ENCODE measurements at places on chromosomes 13 and 19.

DNA sequence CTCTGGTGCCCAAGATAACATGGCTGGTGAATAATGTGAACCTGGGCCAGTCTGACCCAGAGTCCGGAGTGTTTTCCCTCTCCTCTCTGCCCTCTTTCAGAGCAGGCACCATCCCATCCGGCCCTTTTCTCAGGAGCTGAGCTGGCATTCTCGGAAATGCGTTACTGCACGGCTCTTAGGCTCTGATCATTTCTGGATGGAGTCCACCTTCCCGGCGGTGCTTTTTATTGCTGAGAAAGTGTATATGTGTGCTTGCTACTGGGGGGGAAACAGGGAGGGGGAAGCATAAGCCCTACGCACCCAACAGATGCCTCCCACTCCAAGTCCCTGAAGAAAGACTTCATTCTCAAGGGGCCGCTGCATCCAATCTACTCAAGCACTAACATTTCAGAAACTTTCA, 6.6 kb downstream of the CACNA1A start:
- DNase-seq: no peak

DNA sequence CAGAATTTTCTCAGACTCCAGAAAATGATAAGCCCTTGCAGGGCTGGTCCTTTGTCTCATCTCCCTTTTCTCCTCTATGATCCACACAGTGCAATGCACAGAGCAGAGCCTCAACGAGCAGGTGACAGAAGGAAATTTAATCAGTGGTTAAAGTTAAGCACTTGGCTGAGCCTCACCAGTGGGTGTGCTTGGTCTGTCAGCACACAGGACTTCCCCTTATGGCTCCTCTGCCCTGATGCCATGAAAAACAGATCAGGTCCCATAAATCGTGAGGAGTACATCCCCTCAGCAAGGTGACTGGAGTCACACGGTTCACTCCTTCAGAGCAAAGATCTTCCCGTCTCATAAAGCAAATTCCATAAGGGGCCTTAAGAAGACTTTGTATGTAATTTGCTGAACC, 818.2 kb downstream of the UQCRFS1 start:
- no peak for DNase-seq

- DNase-seq: no peak
Observed at GRCh38 chr13:75469047-75469446, 12.9 kb downstream of the TBC1D4 start.

DNA sequence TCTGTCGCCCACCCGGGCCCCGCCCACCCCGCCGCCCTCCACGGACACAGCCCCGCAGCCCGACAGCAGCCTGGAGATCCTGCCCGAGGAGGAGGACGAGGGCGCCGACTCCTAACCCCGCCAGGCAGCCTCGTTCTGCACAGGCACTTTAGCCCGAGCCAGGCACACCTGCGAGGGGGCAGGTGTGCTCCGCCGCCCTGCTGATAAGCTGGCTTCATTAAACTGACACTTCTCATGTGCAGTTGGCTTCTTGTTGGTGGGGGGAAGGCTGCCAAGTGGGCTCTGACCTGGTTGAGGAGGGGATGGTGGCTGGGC, 8.2 kb downstream of the IL4I1 start:
- no peak for DNase-seq

- DNase-seq: no peak
Observed at GRCh38 chr19:12801466-12802266, at the start of the genes PRDX2 and THSD8. Gene PRDX2 (minus strand): TSS chr19:12801800. CDS start chr19:12801261, 539 bp downstream. Gene THSD8 (plus strand): TSS chr19:12802069. CDS start chr19:12802072, 3 bp downstream.

DNA sequence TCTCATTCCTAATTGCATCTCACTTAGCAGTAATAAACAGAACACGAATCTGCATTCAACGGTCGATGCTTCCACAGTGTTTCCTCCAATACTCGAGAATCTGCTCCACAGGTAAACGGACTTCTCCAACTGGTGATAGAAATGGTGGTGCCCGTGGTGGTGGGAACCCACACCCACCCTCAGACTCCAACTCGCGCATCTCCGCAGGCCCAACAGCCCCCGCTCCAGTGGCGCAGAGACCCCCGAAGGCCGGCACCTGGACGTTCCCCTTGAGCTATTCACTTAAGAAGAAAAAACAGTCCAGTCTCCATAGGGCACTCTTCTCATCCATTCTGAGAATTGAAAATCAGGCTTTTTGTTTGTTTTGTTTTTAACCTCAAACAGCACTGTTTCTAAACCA, 13.8 kb upstream of the RASA3 start:
- no peak for DNase-seq

GRCh38 chr13:91112201-91112923, 235.1 kb upstream of the MIR17HG start:
- no peak for DNase-seq

- DNase-seq: no peak
Observed at GRCh38 chr19:15702534-15702930, 25.3 kb upstream of the OR10H2 start.

DNA sequence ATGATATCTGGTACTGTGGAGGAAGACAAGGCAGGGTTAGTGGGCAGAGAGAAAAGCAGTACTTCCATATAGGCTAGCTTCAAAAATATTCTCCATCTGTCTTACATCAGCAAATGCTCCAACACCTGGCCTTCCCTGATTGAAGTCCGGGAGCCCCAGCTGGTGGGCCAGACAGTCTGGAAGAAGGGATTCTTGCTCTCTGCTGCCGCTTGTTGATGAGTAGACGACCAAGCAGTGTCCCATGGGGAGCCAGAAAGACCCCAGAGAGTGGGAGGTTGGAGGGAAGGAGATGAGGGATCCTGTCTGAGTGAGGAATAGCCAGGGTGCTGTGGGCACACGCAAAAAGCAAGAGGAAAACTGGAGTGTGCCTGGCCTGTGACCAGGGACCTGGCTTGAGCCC, 95.1 kb downstream of the ATP8A2 start:
- no peak for DNase-seq

DNA sequence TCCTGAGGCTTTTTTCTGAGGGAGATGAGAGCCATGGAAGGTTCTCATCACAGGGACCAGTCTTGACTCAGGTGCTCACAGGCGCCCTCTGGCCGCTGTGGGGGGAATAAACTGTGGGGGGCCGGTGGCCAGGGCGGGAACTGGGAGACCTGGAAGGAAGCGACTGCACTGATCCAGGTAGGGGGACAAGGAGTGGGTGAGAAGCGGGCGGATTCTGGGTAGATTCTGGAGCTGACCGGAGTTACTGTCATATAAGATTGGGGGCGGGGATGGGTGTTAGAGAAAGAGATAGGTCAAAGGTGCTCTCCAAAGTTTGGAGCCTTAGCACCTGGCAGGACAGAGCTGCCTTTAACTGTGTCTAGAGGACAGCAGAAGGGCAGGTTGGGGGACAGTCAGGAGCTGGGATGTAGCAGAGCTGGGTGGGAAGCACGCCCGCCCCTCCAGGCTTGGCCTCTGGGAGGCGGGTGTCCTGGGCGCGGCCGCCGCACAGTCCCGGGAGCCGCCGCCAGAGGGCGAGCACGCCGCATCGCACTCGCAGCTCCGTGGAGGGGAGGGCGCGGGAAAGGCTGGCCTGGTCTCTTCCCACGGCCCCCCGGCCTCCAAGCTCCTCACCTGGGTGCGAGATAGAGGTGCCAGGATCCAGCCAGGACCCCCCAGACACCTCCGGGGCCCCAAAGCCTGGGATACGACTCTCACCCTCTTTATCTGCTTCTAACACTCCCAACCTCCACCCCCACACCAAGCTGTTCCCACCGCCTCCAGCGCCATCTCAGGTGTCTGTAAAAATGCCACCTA, 4.2 kb upstream of the DAND5 start:
- DNase-seq: no peak

- DNase-seq: no peak
Observed at GRCh38 chr13:93147946-93148345, 78.7 kb upstream of the GPC6 start.

DNA sequence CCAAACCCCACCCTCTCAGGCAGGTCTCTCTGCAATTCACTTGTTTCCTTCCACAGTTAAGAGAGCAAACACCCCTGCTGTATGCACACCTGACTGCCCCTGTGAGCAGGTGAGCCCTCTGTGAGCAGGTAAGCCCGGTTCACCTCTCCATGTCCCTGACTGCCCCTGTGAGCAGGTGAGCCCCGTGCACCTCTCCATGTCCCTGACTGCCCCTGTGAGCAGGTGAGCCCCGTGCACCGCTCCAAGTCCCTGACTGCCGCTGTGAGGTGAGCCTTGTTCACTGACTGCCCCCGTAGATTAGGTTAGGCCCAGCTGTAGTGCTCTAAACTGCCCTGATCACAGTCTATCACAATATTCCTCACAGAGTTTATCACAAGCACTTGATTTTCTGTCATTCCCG, 29.2 kb downstream of the TMTC4 start:
- no peak for DNase-seq

GRCh38 chr19:33698576-33699435, 77.1 kb downstream of the CHST8 start:
- DNase-seq: no peak

GRCh38 chr13:45368571-45368970, 27.6 kb upstream of the TPT1 start:
- DNase-seq: no peak

DNA sequence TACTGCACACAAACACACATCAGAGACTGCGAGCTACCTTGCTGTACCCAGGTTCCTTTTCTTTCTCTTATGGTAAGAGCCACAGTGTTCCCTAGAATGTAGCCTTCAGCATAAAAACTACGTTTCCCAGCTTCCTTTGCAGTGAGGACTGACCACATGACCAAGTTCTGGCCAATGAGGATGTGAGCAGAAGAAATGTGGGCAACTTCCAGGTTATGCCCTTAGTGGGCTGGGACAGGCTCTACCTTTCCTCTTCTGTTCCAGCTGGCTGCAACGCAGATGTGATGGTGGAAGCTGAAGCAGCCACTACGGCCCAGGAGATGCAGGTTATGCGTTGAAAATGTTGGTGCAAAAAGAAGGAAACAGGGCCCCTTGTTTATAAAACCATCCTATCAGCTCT, 27.5 kb downstream of the VRK3 start:
- DNase-seq: no peak

- DNase-seq: no peak
Observed at GRCh38 chr19:325173-325936, 19.2 kb downstream of the MIER2 start.

DNA sequence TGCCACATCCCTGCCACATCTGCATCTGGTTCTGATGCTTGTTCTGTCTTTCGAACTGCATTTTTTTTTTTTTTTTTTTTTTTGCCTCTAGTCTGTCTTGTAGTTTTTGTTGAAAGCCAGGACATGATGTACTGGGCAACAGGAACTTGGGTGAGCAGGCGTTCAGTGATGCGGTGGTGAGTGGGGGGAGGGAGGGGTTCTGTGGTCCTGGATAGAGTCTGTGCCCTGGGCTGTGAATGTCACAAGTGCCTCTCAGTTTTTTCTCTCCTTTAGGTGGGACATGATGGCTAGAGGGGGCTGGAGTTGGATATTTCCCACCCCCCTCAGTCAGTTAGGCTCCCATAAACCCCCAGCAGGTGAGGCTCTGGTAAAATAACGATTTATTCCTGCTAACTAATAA, 3.5 kb downstream of the CEACAM4 start:
- DNase-seq: no peak

- DNase-seq: no peak
Observed at GRCh38 chr19:31264041-31264778, 85.0 kb downstream of the TSHZ3 start.

- no peak for DNase-seq
Observed at GRCh38 chr19:37698216-37698615, 21.3 kb downstream of the ZNF607 start.

DNA sequence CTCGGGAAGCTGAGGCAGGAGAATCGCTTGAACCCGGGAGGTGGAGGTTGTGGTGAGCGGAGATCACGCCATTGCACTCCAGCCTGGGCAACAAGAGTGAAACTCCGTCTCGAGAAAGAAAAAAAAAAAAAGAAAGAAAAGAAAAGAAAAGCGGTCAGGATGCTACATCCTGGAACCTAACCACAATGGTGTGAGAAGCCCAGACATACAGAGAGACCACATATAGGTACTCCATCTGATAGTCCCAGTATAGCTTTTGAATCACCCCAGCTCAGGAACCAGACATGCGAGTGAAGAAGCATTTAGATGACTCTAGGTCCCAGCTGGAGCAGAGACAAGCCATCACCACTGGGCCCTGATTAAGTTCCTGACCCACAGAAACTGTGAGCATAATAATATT, 3.2 kb downstream of the IFNL1 start:
- no peak for DNase-seq

- DNase-seq: no peak
Observed at GRCh38 chr13:77985866-77986636, 67.4 kb upstream of the EDNRB start.

DNA sequence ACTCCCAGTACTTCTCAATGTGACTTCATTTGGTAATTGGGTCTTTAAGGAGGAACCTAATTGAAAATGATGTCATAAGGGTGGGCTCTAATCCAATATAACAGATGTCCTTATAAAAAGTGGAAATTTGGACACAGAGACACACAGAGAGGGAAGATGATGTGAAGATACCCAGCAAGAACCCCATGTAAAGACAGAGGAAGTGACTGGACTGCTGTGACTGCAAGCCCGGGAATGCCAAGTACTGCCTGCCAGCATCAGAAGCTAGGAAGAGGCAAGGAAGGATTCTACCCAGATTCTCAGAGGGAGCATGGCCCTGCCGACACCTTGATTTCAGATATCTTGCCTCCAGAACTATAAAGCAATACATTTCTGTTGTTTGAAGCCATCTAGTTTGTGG, 239.3 kb downstream of the KCTD12 start:
- DNase-seq: no peak

DNA sequence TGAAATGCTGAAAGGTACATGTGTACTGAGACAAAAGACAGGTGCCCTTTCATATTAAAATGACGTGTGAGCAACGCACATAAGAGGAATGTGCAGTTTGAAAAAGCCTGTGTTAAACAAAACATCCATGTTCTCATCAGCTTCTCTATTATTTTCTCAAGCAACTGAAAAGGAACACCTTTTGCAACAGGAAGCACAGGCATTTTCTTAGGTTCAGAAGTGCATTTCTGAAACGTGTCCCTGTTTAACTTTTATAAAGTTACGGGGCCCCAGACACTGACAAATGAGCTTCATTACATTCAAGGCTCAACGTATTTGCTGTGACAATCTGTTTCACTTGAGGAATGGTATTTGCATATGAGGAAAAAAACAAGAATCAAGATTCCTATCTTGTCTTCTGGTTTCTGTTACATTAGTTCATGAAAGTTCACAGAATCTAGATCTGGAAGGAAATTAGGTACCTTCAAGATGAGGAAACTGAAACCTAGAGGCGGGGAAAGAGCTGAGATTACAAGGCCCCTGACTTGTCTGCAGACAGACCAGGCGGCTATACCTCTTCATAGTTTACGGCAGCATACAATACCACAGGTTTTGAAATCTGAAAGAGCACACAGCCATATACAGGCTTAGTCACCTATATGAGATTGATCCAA, 431.7 kb downstream of the KLF12 start:
- DNase-seq: no peak

DNA sequence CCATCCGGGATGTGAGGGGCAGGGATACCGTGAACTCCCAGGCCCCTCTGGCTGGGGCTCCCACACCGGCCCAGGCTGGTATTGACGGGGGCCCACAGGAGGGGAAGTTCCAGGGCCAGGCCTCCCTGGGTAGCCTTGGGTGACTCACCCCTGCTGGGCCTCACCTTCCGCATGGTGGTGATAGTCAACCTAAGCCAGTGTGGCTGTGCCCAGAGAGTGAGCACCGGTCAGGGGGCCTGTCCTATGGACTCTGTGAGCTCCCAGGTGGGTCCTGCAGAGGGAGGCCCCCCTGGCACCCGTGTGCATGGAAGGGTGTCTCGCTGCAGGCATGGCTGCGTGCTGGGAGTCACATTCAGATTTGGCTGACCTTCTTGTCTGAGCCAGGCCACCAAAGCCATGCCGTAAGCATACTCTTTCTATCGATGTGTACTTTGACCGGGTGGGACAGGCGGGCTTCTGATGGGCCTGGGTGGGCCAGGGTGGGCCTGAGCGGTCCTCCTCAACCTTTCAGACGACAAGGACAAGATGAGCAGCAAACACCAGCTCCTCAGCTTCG, 27.6 kb downstream of the DHX34 start:
- DNase-seq: no peak

Measured in AG09319 (cell line).